ENCODE measurements at places on chromosomes 2 and 18.

DNA sequence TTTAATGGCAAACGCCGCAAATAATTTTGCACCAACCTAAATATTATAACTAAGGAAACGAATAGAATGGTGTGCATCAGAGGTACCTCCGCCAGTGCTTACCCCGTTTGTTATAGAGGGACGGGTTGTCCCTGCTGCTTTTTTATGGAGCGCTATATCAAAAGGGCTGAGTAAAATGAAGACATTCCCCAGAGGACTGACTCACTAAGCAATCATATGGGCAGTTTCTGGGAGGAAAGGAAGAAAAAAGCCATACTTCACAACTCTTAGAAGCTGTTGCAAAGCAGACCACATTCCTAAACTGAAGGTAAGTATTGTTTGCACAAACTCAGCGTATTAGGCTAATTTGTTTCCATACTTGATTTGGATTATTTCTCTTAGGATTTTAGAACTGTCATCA is 12.9 kb downstream of the ID2 start:
- no peak for DNase-seq

DNA sequence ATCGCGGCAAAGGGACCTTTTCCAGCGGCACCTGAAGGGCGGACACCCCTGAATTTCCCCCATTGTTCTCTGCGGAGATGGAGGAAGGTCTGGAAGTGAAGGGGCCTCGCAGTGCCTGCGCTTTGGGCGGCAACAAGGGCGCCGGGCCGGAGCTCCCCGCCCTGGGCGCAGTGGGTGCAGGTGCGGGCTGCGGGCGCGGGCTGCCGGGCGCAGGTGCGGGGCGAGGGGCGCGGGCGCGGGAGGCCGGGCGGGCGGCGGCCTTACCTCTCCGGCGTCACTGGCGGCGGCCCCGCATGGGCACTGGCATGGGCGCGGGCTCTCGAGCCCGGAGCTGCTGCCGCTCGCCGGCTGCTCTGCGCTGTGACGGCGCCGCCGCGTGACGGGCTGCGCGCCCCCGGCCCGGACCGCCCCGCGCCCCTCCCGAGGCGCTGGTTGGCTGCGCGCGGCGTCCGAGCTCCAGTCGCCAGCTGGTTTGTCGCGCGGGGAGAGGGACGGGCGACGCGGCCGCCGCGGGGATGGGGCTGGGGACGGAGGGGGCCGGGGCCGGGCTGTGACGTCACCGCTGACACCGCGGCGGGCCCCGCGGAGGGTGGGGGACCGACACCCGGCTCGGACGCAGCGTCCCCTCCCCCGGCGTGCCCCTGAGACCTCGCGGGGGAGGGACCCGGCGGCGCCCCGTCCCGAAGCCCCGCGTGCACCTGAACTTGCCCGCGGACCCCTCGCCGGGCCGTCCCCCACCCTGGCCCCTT is at the start of gene KIF1A:
Gene KIF1A, minus strand, starts transcription at position 362 of the 749 bp plus-strand sequence. CDS start 22,467 bp downstream, outside the sequence.
- DNase-seq = no peak

DNA sequence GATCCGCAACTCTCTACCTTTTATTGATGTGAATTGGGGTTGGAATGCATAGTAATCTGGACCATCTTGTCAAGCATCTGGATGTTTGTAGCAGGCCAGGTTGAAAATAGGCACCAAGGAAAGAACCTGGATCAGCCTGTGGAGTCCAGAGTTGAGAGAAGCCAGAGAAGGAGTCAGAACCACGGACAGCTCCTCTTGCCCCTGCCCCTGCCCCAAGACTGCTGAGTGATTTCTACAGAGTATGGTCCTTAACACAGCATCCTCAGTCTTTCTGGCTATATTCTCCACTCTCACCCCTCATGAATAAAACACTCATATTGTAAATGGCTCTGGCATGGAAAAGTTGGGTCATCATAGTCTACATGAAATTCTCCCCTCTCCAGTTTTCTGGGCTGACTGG is 154.6 kb downstream of the LOXHD1 start:
- DNase-seq = no peak

- no peak for DNase-seq
Measured at GRCh38 chr2:204018717-204019116, 82.2 kb downstream of the ICOS start.

Data from stimulated activated effector memory CD8-positive, alpha-beta T cell treated with anti-CD3 and anti-CD28 coated beads, Interleukin-12 subunit alpha, Interleukin-12 subunit beta, amount 100 ng/mL, for 72 hours (primary cell).